ENCODE measurements at places on chromosomes 16 and 17. TPM values are rescaled to one million over a fixed set of nuclear protein-coding genes. Genes with fewer than 3 reads are reported as not detected.
A peak's percentile ranks its signal among the peaks of the same experiment; 100 is the strongest.

- H3K36me3 ChIP-seq, result peaks cover 45% of the 10 kb centered on the region
- H3K4me3 ChIP-seq, result peak overlapping the region; percentile 100
- H3K4me1 ChIP-seq, result no peaks in the 10 kb centered on the region
- no peaks in the 10 kb centered on the region for H3K27me3 ChIP-seq
These were observed 523 bp downstream of the KCTD2 start for GRCh38 chr17:75047398-75048098.

DNA sequence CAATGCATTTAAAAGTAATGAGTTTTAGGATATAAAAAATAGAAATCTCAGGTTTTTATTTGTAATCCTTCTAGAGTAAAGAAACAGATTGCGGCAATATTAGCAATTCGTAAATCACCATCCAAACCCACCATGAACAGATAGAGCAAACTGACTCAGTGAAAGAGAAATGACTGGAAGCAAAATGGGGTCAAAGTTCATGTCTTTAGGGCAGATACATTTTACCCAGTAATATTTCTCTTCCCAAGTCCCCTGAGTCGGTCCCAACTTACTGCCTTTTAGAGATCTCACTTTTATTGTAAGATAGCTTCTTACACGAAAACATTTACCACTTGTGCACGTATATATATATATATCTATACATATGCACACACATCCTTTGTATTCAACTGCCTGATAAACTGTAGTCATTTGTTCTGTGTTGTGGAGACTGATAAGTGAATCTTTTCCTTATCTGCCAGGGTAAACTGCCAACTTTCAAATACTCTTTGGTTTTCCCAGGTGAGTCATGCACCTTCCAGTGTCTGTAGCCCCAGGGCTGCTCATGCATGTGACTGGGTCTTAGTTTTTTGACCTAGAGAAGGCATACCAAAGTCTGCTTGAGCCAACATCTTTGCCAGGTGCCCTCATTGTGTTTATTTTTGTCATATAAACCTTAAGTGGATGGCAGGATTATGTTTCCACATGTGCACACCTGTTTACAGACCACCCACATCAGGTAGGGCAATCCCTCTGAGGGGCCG is 7.8 kb upstream of the IRF8 start:
- no peaks in the 10 kb centered on the region for H3K36me3 ChIP-seq
- H3K4me3 ChIP-seq, result no peak overlapping the region
- H3K4me1 ChIP-seq, result no peaks in the 10 kb centered on the region
- no peak for DNase-seq

- no peaks in the 10 kb centered on the region for H3K27me3 ChIP-seq
- peaks cover 7% of the 10 kb centered on the region for H3K36me3 ChIP-seq
- peak; percentile 82 for DNase-seq
- no peak overlapping the region for H3K4me3 ChIP-seq
- H3K27ac ChIP-seq, result no peak overlapping the region
- no peaks in the 10 kb centered on the region for H3K4me1 ChIP-seq
These were observed 83.8 kb upstream of the CCL2 start for GRCh38 chr17:34171245-34171818.

GRCh38 chr17:78226055-78226758 is 5.2 kb upstream of the TMEM235 start:
- H3K4me1 ChIP-seq, result no peaks in the 10 kb centered on the region
- DNase-seq, result no peak
- H3K27ac ChIP-seq, result no peak overlapping the region

- H3K4me1 ChIP-seq, result no peaks in the 10 kb centered on the region
- H3K27me3 ChIP-seq, result no peaks in the 10 kb centered on the region
- no peaks in the 10 kb centered on the region for H3K36me3 ChIP-seq
- H3K27ac ChIP-seq, result no peak overlapping the region
These were observed 208.3 kb upstream of the SALL1 start for GRCh38 chr16:51359141-51359955.

DNA sequence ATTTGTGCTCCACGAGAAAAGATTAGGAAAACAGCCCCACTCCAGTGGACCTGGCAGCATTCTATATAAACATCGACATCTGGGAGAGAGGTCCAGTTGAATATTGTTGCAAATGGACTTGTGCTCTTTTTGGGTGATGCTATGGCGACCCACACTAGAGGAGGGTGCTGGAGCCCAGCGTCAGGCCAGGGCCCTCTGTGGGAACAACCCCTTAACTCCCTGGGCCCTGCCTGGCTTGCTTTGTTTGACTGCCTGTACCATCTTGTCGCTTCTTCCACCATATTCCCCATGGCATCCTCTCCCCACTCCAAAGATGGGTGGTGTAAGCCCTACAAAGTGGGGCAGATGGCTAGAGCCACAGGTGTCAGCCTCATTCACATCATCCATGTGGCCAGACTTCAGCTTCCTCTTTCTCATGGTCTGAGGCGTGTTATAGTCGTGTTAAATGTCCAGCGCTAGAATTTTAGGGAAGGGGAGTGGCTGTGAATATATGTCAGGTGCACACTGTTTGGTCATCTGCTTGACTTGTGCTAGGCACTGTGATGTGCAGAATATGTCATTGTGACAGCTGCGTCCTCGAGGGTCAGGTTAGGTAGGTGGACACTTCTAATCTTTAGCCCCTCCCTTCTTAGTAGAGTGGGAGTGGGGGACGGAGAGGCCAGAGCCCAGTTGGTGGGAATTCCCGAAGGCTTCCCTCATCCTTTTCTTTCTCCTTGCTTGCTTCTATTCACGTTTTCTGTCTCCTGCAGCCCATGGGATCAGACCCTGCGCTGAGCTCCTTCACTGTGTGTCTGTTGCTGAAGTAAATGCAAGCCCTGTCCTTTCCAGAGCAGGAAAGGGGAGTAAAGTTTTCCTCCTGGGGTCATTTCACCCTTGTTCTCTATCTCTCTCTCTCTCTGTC is 49.8 kb downstream of the MPRIP start:
- H3K4me1 ChIP-seq, result peaks cover 6% of the 10 kb centered on the region
- no peak for DNase-seq
- no peak overlapping the region for H3K4me3 ChIP-seq
- H3K27me3 ChIP-seq, result no peaks in the 10 kb centered on the region
- peaks cover 6% of the 10 kb centered on the region for H3K36me3 ChIP-seq

- no peak overlapping the region for H3K4me3 ChIP-seq
- no peaks in the 10 kb centered on the region for H3K4me1 ChIP-seq
- H3K36me3 ChIP-seq, result peaks cover 90% of the 10 kb centered on the region
These were observed 20.4 kb downstream of the JUP start for GRCh38 chr17:41766135-41766534.

GRCh38 chr16:2981177-2981898 is 1.1 kb upstream of the PKMYT1 start:
- H3K4me3 ChIP-seq, result peak overlapping the region; percentile 90
- peaks cover 20% of the 10 kb centered on the region for H3K36me3 ChIP-seq
- DNase-seq, result peak; percentile 75

GRCh38 chr16:49335828-49336227 is 37.8 kb upstream of the C16orf78 start:
- H3K4me3 ChIP-seq, result no peak overlapping the region
- H3K27ac ChIP-seq, result no peak overlapping the region
- no peaks in the 10 kb centered on the region for H3K36me3 ChIP-seq
- no peak for DNase-seq
- H3K27me3 ChIP-seq, result no peaks in the 10 kb centered on the region
- H3K4me1 ChIP-seq, result 0 out of 2 replicates have a peak, but pooled peaks cover 4% of the 10 kb centered on the region

DNA sequence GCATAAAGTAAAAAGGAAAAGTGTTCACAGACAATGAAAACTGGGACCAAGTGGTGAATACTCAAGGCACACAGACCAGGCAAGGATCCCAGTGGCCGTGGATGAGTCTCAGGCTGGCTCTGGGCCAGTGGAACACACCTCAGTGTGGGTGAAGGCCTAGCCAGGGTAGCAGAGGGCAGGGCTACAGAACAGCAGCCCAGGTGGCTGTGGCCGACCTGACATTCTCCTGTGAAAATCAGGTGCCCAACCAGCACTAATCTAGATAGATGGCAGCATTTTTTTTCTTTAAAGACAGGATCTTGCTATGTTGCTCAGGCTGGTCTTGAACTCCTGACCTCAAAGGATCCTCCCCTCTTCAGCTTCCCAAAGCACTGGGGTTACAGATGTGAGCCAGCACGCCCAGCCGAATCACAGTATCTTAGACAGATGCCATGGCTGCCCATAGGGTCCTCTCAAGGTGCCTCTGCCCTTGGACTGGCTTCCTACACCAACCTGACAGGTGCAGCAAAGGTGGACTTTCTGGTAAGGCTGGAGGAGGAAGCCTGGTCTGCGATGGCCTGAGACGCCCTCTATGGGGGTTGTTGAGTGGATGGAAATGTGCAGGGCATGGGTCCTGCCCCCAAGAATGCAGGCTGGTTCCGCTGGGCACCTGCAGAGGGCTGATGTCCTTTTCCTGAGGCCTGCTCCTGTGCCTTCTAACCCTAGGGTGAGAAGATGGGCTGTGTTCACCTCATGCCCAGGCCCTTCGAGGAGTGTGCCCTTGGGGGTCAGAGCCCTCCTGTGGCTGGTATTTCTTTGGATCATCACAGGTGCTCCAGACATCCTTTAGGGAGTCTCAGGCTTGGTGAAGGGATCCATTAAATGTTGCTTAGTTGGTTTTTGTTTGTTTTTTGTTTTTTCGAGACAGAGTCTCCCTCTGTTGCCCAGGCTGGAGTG is 3.8 kb upstream of the P4HB start:
- H3K27ac ChIP-seq, result no peak overlapping the region
- DNase-seq, result peak; percentile 71
- H3K4me3 ChIP-seq, result no peak overlapping the region

DNA sequence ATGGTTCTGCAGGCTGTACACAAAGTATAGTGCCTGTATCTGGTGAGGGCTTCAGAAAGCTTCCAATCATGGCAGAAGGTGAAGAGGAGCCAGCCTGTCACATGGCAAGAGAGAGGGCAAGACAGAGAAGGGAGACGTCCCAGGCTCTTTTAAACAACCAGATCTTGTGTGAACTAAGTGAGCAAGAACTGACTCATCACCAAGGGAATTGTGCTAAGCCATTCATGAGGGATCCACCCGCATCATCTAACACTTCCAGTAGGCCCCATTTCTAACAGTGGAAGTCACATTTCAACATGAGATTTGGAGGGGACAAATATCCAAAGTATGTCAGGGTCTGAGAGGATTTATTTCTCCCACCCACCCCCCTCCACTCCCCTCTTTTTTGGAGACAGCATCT is 56.2 kb upstream of the ELAC2 start:
- no peaks in the 10 kb centered on the region for H3K27me3 ChIP-seq
- no peaks in the 10 kb centered on the region for H3K36me3 ChIP-seq
- no peaks in the 10 kb centered on the region for H3K4me1 ChIP-seq
- H3K4me3 ChIP-seq, result no peak overlapping the region

DNA sequence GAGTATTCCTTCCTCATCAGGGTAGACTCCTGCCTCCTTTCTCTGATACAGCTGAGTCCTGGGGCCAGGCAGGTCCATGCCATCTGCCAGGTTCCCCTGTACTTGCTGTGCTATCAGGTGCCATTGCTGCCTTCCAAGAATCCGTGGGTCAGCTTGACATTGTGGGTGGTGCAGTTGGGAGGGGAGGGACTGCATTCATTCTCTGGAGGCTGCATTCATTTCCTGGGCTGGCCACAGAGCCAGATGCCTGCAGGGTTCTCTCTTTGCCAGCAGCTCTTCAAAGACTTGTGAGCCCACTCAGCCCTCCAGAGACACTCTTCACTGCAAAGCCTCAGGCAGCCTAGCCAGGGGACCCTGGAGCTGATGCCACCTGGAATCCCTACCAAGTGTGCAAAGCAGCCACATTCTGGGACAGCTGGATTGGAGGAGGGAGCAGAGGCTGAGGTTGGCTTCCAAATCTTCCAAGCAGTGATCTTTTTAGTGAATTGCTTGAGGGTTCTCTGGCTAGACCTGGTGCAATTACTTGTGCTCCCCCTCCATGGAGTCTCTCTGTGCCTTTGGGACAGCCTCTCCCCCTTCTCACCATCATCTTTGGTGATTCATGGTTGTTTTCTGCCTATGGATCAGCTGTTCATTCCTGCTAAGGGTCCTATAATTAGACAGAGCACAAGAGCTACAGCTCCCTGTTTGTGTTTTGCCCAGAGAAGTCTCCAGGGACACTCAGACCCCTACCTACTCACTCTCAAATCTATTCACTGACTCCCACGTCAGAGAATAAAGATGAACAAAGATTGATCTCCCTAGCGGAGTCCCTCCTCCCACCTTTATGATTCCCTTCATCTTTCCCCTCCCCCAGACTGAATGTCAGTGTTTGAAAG is 20.9 kb downstream of the ANKFN1 start:
- H3K4me1 ChIP-seq, result no peaks in the 10 kb centered on the region
- no peaks in the 10 kb centered on the region for H3K27me3 ChIP-seq
- H3K4me3 ChIP-seq, result no peak overlapping the region

GRCh38 chr17:27888945-27889344 is 4.2 kb downstream of the LYRM9 start:
- DNase-seq, result peak; percentile 87
- no peaks in the 10 kb centered on the region for H3K27me3 ChIP-seq
- H3K4me3 ChIP-seq, result 0 out of 3 replicates have a peak overlapping the region, but pooled peaks have one; percentile 60
- no peak overlapping the region for H3K27ac ChIP-seq
- peaks cover 15% of the 10 kb centered on the region for H3K4me1 ChIP-seq

TLCD2 gene
- 1.5 TPM for total RNA-seq

BCL6B gene
- total RNA-seq, result 4.9 TPM

HSD17B1 gene
- total RNA-seq, result 1.3 TPM

TBC1D28 gene
- total RNA-seq, result 0.24 TPM
